ENCODE measurements at places on chromosomes 1 and 21.

GRCh38 chr1:204513117-204513716 lies 3.0 kb upstream of the MDM4 start:
- no peaks in the 10 kb centered on the region for H3K27me3 ChIP-seq
- no peak overlapping the region for H3K4me3 ChIP-seq
- no peak overlapping the region for H3K27ac ChIP-seq
- no peak for DNase-seq
- no peaks in the 10 kb centered on the region for H3K36me3 ChIP-seq
- no peaks in the 10 kb centered on the region for H3K4me1 ChIP-seq

DNA sequence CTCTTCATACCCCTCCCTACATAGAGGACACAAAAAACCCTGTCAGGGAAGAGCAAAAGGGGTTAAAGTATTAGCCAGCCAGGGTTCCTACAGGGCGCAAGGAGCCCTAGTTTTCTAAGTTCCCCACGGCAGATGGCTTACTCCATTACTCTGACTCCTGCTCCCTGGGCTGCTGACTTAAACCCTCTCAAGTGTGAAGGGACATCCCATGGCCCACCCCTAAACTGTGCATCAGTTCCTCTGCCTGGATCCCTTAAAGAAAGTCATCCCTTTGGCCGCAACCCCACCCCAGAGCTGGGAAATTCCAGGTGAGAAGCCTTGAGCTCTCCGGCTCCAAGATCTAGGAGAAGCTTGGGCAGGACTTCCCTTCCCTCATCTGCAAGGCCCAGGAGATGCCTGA lies 236.0 kb downstream of the TOMM20 start:
- no peaks in the 10 kb centered on the region for H3K36me3 ChIP-seq
- H3K4me1 ChIP-seq, result no peaks in the 10 kb centered on the region
- DNase-seq, result no peak

GRCh38 chr1:203307641-203308126 lies 2.4 kb downstream of the BTG2 start:
- DNase-seq, result no peak
- no peak overlapping the region for H3K27ac ChIP-seq
- no peaks in the 10 kb centered on the region for H3K36me3 ChIP-seq
- no peaks in the 10 kb centered on the region for H3K27me3 ChIP-seq
- no peaks in the 10 kb centered on the region for H3K4me1 ChIP-seq

DNA sequence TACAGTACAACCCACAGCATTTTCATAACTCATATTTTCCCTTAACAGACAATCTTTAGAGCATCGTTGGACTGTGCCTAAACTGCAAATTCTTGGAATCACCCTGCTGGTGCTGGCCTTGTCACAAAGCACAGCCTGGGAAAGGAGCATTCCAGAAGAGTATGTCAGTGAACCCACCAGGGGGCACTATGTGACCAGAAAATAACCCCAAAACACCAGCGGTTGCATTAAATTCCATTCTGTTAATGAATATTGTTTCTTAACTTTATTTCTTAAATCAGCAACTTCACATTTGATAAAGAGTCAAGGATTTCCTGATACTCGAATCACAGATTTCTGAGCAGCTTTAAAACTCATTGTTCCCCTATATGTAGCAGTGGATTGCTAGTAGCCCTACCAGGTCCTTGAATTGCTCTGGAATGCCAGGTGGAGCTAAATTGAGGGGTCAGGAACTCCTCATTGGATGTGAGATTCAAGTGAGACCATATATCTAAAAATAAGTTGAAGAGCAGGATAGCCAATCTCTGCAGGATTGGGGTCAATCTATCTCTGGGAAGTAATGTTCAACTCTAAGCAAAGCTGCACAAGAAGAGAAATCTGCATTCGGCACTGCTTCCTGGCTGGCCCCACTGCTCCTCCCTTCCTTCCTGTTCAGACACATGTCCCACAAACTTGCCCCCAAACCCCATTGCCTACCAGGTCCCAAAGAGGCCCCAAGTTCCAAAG lies 12.7 kb upstream of the RAB4A start:
- no peak overlapping the region for H3K27ac ChIP-seq
- H3K36me3 ChIP-seq, result no peaks in the 10 kb centered on the region
- no peaks in the 10 kb centered on the region for H3K4me1 ChIP-seq

- peaks cover 45% of the 10 kb centered on the region for H3K36me3 ChIP-seq
- no peaks in the 10 kb centered on the region for H3K27me3 ChIP-seq
- no peak overlapping the region for H3K27ac ChIP-seq
- no peak for DNase-seq
Measured at GRCh38 chr1:23701310-23701709, 9.7 kb downstream of the RPL11 start.

DNA sequence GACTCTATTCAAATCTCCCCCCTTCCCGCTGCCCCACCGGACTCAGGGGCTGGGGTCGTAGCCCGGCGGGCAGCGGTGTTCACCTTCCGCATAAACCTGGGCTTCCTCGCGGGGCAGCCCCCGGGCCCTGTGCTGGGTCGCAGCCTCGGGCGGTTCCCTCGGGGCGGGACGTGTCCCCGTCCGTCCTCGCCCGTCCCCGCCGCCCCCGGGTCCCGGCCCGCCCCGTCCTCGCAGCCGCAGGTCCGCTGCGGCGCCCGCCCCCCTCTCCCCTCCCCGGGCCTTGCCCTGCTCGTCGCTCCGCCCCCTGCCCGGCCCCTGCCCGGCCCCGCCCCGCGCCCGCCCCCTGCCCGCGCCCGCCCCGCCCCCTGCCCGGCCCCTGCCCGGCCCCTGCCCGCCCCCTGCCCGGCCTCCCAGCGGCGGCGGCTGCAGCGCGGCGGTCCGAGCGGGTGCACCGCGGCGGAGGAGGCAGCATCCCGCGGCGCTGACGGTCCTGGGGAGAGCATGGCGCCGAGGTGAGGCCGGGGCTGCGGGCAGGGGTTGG lies at the start of gene COL18A1:
Gene COL18A1 (plus strand): TSS at position 436 of the 541 bp plus-strand sequence. CDS start 66 bp downstream, at position 502.
- peak; percentile 77 for DNase-seq
- H3K27ac ChIP-seq, result peak within 1 kb of the TSS; percentile 26
- H3K36me3 ChIP-seq, result no peaks in the 10 kb centered on the region

DNA sequence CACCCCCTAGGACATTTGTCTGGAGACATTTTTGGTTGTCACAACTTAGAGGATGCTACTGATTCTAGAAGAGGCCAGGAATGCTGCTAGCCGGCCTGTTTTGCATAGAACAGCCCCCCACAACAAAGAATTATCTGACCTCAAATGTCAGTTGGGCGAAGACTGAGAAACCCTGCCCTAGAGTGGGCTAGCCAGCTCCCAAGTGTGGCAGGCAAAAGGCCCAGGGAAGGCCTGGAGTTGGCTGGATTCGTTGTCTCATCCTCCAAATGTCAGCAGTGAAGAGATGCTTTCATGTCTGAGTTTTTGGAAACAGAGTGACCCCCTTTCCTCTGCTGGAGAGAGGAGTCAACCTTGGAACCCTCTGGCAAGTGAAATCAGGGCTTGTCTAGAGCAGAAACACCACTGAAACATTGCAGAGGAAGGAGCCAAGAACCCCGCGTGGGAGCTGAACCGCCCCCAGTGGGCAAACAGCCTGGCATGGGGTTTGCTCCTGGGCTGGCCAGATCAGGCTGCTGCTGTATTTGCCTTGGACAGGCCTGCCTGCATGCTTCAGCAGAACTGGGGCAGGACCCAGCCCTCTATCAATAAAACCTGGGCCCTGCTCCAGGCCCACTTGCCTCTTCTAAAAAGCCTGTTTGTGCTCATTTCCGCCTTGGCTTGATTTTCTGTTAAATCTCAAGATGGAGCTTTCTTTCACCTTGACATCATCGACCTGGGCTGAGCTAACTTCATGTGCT lies 32.9 kb downstream of the RASSF5 start:
- H3K4me1 ChIP-seq, result peaks cover 47% of the 10 kb centered on the region
- peaks cover 5% of the 10 kb centered on the region for H3K36me3 ChIP-seq
- no peaks in the 10 kb centered on the region for H3K27me3 ChIP-seq
- H3K27ac ChIP-seq, result peak overlapping the region; percentile 44
- H3K4me3 ChIP-seq, result no peak overlapping the region
- DNase-seq, result peak; percentile 96

- H3K4me1 ChIP-seq, result no peaks in the 10 kb centered on the region
- H3K27me3 ChIP-seq, result no peaks in the 10 kb centered on the region
- H3K36me3 ChIP-seq, result no peaks in the 10 kb centered on the region
- DNase-seq, result no peak
Measured at GRCh38 chr1:70994753-70995268, 52.8 kb downstream of the PTGER3 start.

GRCh38 chr1:41462680-41463004 lies 21.8 kb downstream of the EDN2 start:
- peaks cover 8% of the 10 kb centered on the region for H3K4me1 ChIP-seq
- no peaks in the 10 kb centered on the region for H3K27me3 ChIP-seq
- H3K36me3 ChIP-seq, result no peaks in the 10 kb centered on the region
- no peak overlapping the region for H3K27ac ChIP-seq

GRCh38 chr1:209710093-209710492 lies 5.4 kb downstream of the HSD11B1 start:
- no peaks in the 10 kb centered on the region for H3K27me3 ChIP-seq
- peaks cover 18% of the 10 kb centered on the region for H3K36me3 ChIP-seq
- H3K4me3 ChIP-seq, result no peak overlapping the region
- DNase-seq, result no peak
- no peak overlapping the region for H3K27ac ChIP-seq

- no peak overlapping the region for H3K27ac ChIP-seq
- H3K4me3 ChIP-seq, result no peak overlapping the region
- H3K27me3 ChIP-seq, result no peaks in the 10 kb centered on the region
- DNase-seq, result no peak
- no peaks in the 10 kb centered on the region for H3K36me3 ChIP-seq
Measured at GRCh38 chr1:14780271-14780670, 181.8 kb downstream of the KAZN start.

DNA sequence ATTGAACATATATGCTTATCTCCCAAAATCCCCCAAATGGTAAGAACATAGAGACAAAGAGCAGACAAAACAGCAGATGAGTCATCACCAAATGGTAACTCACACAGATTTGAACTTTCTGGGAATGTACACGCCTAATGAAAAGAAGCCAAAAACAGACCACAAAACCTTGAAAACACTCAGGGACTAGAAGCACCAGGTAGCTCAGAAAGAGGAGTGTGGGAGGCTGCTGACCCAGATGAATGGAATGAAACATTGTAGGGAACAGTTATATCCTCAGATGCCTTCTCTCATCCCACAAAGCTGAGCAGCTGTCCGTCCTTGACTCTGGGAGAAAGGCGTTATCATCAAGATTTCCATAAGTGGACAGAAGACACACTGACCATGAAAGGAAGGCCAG lies 307.0 kb upstream of the USP25 start:
- H3K36me3 ChIP-seq, result no peaks in the 10 kb centered on the region
- no peak for DNase-seq
- H3K4me1 ChIP-seq, result no peaks in the 10 kb centered on the region
- no peak overlapping the region for H3K4me3 ChIP-seq
- no peak overlapping the region for H3K27ac ChIP-seq

DNA sequence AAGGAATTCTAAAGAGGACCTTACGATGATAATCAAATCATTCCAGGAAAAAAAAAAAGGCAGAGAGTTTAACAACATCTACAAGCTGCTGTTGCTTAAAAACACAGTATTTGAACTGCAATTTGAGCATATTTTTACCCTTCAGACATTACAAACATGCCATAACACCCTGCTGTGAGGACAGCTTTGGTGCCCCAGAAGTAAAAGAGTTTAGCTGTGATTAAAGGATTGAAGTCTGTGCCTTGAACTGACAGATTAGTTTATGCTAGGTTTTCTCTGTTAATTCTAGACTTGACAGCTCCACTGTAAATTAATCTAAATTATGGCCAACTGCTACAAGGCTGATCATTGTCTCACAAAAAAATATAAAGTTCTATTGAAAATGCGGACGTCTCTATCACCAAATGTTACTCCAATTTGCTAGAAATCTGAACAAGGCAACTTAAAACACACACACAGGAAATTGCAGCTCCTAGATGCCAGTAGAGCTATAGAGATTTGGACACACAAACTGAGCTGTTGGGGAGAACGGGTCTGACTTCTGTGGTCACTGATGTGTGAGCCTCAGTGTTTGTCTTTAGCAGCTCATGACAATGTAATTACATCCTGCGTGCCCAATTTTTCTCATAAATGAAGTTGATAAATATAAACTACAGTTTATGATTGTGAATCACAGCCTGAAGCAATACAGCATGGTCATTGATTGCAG lies 217.9 kb downstream of the NTNG1 start:
- DNase-seq, result no peak
- H3K4me3 ChIP-seq, result no peak overlapping the region
- H3K27ac ChIP-seq, result no peak overlapping the region
- H3K36me3 ChIP-seq, result no peaks in the 10 kb centered on the region

DNA sequence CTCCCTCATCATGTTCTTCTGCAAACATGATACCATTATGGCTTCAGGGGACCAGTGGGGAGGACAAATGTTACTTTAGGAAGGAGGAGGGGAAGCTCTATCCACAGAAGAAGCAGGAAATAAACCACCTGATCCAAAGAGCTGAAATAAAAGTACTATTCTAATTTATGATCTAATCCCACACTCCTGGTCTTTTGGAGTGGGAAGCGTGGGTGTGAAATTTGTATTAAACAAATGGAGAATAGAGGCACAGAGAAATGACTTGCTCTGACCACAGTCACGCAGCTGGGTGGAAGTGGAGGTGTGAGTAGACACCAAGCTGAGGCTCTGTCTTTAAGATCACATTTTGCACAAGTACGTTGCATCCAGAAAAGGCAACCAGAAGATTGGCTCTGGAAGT lies 14.5 kb upstream of the STUM start:
- H3K4me1 ChIP-seq, result no peaks in the 10 kb centered on the region
- DNase-seq, result no peak
- no peaks in the 10 kb centered on the region for H3K27me3 ChIP-seq

DNA sequence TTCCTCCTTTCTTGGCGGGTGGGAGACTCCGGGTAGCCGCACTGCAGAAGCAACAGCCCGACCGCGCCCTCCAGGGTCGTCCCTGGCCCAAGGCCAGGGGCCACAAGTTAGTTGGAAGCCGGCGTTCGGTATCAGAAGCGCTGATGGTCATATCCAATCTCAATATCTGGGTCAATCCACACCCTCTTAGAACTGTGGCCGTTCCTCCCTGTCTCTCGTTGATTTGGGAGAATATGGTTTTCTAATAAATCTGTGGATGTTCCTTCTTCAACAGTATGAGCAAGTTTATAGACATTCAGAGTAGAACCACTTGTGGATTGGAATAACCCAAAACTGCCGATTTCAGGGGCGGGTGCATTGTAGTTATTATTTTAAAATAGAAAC lies 2.5 kb downstream of the OLIG2 start:
- H3K4me1 ChIP-seq, result no peaks in the 10 kb centered on the region
- no peak for DNase-seq
- no peak overlapping the region for H3K4me3 ChIP-seq
- no peak overlapping the region for H3K27ac ChIP-seq

DNA sequence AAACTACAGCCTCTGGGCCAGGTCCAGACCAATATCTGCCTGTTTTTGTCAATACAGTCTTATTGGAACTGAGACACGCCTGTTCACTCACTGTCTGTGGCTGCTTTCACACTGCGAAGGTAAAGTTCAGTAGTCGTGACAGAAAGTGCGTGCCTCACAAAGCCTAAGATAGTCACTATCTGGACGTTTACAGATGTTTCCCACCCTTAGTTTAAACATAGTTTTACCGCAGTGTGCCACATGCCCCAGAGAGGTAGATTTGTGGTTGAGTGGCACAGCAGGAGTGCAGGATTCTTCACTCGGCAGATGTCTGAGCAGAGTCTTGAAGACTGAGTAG lies 61.9 kb downstream of the NFASC start:
- DNase-seq, result no peak
- H3K27ac ChIP-seq, result no peak overlapping the region
- no peaks in the 10 kb centered on the region for H3K4me1 ChIP-seq

- H3K27ac ChIP-seq, result no peak overlapping the region
- H3K4me1 ChIP-seq, result no peaks in the 10 kb centered on the region
- peak; percentile 36 for DNase-seq
- H3K4me3 ChIP-seq, result no peak overlapping the region
- no peaks in the 10 kb centered on the region for H3K27me3 ChIP-seq
Measured at GRCh38 chr1:2611031-2611501, 21.8 kb downstream of the MMEL1 start.

- no peaks in the 10 kb centered on the region for H3K4me1 ChIP-seq
- no peak overlapping the region for H3K27ac ChIP-seq
- no peak overlapping the region for H3K4me3 ChIP-seq
- DNase-seq, result no peak
- H3K36me3 ChIP-seq, result no peaks in the 10 kb centered on the region
Measured at GRCh38 chr1:24724345-24725208, 20.7 kb upstream of the CLIC4 start.

Measured in right lobe of liver (tissue), 6 donors.